Aorta (tissue), 5 donors: ENCODE measurements at places on chromosomes 4 and X.

- no peak overlapping the region for H3K4me3 ChIP-seq
- no peak overlapping the region for H3K27ac ChIP-seq
- DNase-seq, result no peak
- H3K27me3 ChIP-seq, result no peaks in the 10 kb centered on the region
Measured at GRCh38 chrX:39883666-39884065, 214.1 kb downstream of the BCOR start.

DNA sequence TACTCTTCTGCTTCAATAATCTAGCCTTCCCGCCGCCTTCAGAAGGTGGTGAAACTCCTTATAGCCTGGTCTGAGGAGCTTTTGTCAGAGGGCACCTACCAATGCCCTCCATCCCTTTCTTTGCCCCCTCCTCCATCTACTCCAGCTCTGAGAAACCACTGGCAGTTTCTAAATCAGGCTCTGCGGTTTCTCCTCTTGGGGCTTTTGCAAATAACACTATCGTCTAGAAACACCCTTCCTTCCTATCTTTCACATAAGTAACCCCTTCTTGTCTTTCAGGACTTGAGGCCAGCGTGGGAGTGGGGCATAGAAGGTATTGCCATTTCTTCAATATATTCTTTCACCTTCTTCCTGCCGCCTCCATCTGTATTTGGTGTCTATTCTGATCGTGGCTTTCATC, 1.2 kb upstream of the EFHC2 start:
- no peak for DNase-seq
- H3K36me3 ChIP-seq, result no peaks in the 10 kb centered on the region
- H3K27ac ChIP-seq, result no peak overlapping the region
- no peak overlapping the region for H3K4me3 ChIP-seq

- no peak overlapping the region for H3K4me3 ChIP-seq
- H3K4me1 ChIP-seq, result peaks cover 14% of the 10 kb centered on the region
- DNase-seq, result no peak
- no peaks in the 10 kb centered on the region for H3K27me3 ChIP-seq
- no peaks in the 10 kb centered on the region for H3K36me3 ChIP-seq
- H3K27ac ChIP-seq, result peak overlapping the region; percentile 33
Measured at GRCh38 chr4:153518637-153519389, 52.7 kb downstream of the TMEM131L start.

GRCh38 chr4:116143198-116143597, 942.2 kb downstream of the TRAM1L1 start:
- no peaks in the 10 kb centered on the region for H3K4me1 ChIP-seq
- no peak overlapping the region for H3K27ac ChIP-seq
- H3K36me3 ChIP-seq, result no peaks in the 10 kb centered on the region
- DNase-seq, result no peak

DNA sequence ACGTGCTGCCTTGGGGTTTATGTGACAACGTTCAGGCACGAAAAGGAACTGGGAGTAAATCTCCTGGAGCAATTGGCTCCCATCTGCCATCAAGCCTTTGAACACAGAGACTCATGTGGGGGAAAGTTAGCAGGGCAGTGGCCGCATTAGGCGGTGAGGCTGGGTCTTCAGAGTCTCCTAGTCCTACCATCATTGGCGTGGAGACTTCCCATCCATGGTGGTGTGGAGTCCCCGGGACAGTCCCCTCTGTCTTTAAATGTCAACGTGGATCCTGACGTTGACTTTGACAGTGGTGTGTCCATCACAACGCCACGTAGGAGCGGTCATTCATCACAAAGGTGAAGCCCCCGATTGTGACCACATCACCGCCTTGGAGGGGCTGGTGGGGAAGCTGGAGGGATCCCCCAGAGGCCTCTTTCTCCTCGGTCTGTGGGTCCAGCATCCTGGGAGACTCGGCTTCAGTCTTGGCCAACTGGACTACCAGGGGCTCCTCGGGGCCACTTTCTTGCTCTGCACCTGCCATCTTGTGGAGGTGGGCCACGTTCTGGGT, 21.8 kb downstream of the CRLF2 start:
- no peaks in the 10 kb centered on the region for H3K36me3 ChIP-seq
- H3K4me3 ChIP-seq, result no peak overlapping the region
- DNase-seq, result no peak
- H3K4me1 ChIP-seq, result no peaks in the 10 kb centered on the region
- H3K27me3 ChIP-seq, result no peaks in the 10 kb centered on the region

- no peak overlapping the region for H3K4me3 ChIP-seq
- no peak overlapping the region for H3K27ac ChIP-seq
- peak; percentile 47 for DNase-seq
- H3K4me1 ChIP-seq, result no peaks in the 10 kb centered on the region
- no peaks in the 10 kb centered on the region for H3K36me3 ChIP-seq
- no peaks in the 10 kb centered on the region for H3K27me3 ChIP-seq
Measured at GRCh38 chrX:47182106-47182700, 11.4 kb upstream of the UBA1 start.

- no peak overlapping the region for H3K27ac ChIP-seq
- DNase-seq, result no peak
- no peaks in the 10 kb centered on the region for H3K36me3 ChIP-seq
- no peaks in the 10 kb centered on the region for H3K4me1 ChIP-seq
Measured at GRCh38 chr4:110287130-110287529, 88.7 kb upstream of the ELOVL6 start.

DNA sequence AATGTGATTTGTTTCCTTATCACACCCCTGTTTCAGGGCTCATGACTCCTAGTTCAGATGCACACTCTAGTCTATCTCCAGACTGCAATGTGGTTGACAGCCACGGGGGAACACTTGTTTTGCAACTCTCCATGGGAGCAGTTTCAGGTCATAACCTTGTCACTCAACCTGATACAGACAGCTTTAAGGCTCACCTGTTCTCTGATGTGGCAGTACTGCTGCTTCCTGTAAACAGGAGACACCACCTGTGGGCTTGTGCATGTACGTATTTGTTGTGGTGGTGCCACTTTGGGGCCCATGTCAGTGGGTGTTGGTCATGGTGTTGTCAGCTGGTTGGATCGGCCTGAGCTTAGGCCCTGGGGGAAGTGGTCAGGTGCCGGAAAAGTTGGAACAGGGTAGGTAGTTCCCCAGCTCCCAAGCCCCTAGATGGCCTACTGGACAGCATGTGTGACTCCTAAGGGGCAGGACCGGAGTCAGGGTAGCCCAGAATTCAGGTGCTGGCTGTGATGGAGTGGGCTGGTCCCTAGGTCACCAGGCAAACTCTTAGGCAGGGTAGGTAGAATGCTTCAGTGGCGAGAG, 46.2 kb downstream of the FAM9B start:
- H3K4me3 ChIP-seq, result no peak overlapping the region

- no peaks in the 10 kb centered on the region for H3K4me1 ChIP-seq
- H3K4me3 ChIP-seq, result no peak overlapping the region
- H3K27me3 ChIP-seq, result no peaks in the 10 kb centered on the region
- H3K36me3 ChIP-seq, result no peaks in the 10 kb centered on the region
- DNase-seq, result no peak
Measured at GRCh38 chr4:136124251-136124745, 1408.0 kb downstream of the PCDH18 start.

- no peak for DNase-seq
- H3K27ac ChIP-seq, result no peak overlapping the region
- H3K4me3 ChIP-seq, result no peak overlapping the region
- no peaks in the 10 kb centered on the region for H3K4me1 ChIP-seq
- H3K36me3 ChIP-seq, result no peaks in the 10 kb centered on the region
Measured at GRCh38 chr4:70359115-70359661, 1.4 kb upstream of the SMR3A start.

DNA sequence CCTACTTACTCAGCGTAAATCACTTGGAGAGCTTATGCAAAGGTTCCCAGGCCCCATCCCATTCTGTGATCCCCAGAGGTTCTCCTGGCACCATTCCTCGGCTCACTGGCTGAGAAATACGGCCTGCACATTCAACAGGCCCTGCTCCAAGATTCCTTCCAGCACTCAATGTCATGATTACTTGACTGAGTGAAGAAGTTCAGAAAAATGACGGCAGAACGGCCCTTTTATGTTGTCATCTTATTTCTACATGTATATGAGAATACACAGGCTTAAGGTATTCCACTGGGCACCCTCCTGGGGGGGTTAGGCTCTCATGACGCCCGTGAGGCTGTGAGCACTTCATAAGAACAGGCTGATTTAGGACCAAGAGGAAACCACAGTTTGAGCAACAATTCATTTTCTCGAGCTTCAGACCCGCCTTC, 190.6 kb downstream of the NSUN7 start:
- H3K4me3 ChIP-seq, result no peak overlapping the region
- H3K27ac ChIP-seq, result peak overlapping the region; percentile 61
- H3K4me1 ChIP-seq, result no peaks in the 10 kb centered on the region
- H3K27me3 ChIP-seq, result no peaks in the 10 kb centered on the region

DNA sequence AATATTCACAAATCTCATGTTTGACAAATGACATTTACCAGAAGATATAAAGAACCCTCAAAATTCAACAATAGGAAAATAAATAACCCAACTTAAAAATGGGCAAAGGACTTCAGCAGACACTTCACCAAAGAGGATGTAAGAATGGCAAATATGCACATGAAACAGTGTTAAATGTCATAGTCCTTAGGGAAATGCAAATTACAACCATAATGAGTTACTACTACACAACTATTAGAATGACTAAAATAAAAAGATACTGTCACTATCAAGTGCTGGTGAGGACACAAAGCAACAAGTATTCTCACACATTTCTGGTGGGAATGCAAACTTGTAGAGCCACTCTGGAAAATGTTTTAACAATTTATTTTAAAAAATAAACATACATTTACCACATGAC, 40.8 kb upstream of the NR0B1 start:
- H3K4me1 ChIP-seq, result no peaks in the 10 kb centered on the region
- no peak for DNase-seq
- no peaks in the 10 kb centered on the region for H3K36me3 ChIP-seq
- H3K27me3 ChIP-seq, result no peaks in the 10 kb centered on the region

DNA sequence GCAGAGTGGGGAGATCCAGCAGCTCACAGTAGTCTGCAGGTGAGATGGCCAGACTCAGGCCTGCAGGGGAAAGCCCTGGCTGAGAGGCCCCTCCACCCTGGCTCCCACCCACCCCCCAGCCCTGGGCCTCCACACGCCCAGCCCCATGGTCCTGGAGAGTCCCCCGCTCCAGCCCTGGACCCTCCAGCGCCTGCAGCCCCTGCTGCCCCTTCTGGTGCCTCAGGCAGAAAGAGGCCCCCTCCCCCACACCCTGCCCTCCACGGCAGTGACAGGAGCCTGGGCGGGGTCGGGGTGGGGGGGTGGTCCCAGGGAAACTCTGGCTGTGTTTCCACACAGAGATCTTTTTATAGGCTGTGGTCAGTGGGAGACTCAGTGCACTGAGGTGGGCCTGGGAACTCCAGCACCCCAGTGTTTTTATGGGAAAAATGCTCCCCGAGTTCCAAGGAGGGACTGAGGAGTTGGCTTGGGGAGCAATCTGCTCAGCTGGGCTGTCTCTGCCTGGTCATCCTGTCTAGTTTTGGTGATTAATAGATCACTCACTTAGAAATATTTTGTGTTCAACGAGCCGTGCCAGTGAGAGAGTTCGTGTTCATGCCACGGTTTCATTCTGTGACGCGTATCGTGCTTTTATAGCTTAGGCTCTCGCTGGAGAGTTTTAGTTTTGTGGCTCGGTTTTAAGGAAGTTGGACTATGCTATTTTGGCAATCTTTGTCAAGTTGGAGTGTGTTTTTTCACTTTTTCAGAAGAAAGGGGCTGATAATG, 53.1 kb upstream of the HGFAC start:
- DNase-seq, result no peak
- H3K4me1 ChIP-seq, result no peaks in the 10 kb centered on the region
- H3K4me3 ChIP-seq, result no peak overlapping the region
- H3K27me3 ChIP-seq, result no peaks in the 10 kb centered on the region

- no peaks in the 10 kb centered on the region for H3K4me1 ChIP-seq
- H3K36me3 ChIP-seq, result no peaks in the 10 kb centered on the region
- no peaks in the 10 kb centered on the region for H3K27me3 ChIP-seq
- no peak overlapping the region for H3K4me3 ChIP-seq
- H3K27ac ChIP-seq, result no peak overlapping the region
Measured at GRCh38 chr4:12296366-12296765, 867.7 kb upstream of the HS3ST1 start.

GRCh38 chrX:48890934-48891401, 6.6 kb downstream of the TIMM17B start:
- H3K36me3 ChIP-seq, result no peaks in the 10 kb centered on the region
- H3K4me1 ChIP-seq, result no peaks in the 10 kb centered on the region
- no peak overlapping the region for H3K27ac ChIP-seq

DNA sequence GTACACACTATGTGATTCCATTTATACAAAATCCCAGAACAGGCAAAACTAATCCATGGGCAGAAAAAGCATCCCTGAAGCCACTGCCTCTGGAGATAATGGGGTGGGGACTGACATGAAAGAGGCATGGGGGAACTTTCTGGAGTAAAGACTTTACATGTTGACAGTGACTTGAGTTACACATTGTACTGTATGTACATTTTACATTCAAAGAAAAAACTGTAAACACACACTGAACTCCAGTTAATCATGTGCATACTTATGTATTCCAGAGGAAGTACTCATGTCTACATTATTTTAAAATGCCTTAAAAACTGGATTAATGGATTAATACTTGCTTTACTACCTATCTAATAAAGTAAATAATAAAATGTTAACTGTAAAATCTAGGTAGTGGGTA, 21.6 kb downstream of the CENPU start:
- no peak for DNase-seq
- no peak overlapping the region for H3K27ac ChIP-seq
- H3K27me3 ChIP-seq, result no peaks in the 10 kb centered on the region
- no peaks in the 10 kb centered on the region for H3K36me3 ChIP-seq

- DNase-seq, result no peak
- no peak overlapping the region for H3K4me3 ChIP-seq
- H3K36me3 ChIP-seq, result no peaks in the 10 kb centered on the region
- no peaks in the 10 kb centered on the region for H3K27me3 ChIP-seq
Measured at GRCh38 chr4:88195328-88196012, 37.0 kb upstream of the ABCG2 start.

DNA sequence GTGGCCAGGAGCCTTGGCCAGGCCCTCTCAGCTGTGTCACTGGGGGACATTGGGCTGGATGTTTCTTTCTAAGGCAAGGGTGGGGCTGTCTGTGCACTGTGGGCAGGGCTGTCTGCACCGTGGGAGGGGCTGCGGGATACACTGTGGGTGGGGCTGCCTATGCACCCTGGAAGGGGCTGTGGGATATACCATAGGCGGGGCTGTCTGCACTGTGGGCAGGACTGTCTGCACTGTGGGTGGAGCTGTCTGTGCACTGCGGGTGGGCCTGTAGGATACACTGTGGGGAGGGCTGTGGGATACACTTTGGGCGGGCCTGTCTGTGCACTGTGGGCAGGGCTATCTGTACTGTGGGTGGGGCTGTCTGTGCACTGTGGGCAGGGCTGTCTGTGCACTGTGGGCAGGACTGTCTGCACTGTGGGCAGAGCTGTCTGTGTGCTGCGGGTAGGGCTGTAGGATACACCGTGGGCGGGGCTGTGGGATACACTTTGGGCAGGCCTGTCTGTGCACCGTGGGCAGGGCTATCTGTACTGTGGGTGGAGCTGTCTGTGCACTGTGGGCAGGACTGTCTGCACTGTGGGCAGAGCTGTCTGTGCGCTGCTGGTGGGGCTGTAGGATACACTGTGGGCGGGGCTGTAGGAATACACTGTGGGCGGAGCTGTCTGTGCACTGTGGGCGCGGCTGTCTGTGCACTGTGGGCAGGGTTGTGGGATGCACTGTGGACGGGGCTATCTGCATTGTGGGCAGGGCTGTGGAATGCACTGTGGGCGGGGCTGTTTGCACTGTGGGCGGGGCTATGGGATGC, 31.1 kb downstream of the ACOX3 start:
- H3K36me3 ChIP-seq, result peaks cover 5% of the 10 kb centered on the region
- no peaks in the 10 kb centered on the region for H3K27me3 ChIP-seq
- H3K4me3 ChIP-seq, result no peak overlapping the region
- peak; percentile 74 for DNase-seq
